Neural crest cell (in vitro differentiated cells): ENCODE measurements at places on chromosomes 1 and 21. TPM values are rescaled to one million over a fixed set of nuclear protein-coding genes. Genes with fewer than 3 reads are reported as not detected.

Gene JAM2
- 26.2 and 29.7 TPM in 2 replicates for total RNA-seq

Gene ATP13A2
- total RNA-seq, result 53.9 and 59.0 TPM in 2 replicates

Gene GJA9
- not detected in 2 replicates for total RNA-seq

Gene VWA5B1
- 0.30 and 0.44 TPM in 2 replicates for total RNA-seq

Gene SNX7
- total RNA-seq, result 17.5 TPM in 2 replicates

Gene ESRRG
- 1.5 TPM in 2 replicates for total RNA-seq

Gene KCNT2
- total RNA-seq, result 10.1 and 12.6 TPM in 2 replicates

Gene MNDA
- total RNA-seq, result not detected in 2 replicates

Gene ANKRD34A
- total RNA-seq, result 0.49 and 1.2 TPM in 2 replicates

Gene PRDM16
- total RNA-seq, result 11.7 and 13.2 TPM in 2 replicates

Gene FCRLB
- 0.40 and 0.43 TPM in 2 replicates for total RNA-seq

Gene OR2L8
- total RNA-seq, result not detected in 2 replicates

Gene ETNK2
- 12.1 and 14.5 TPM in 2 replicates for total RNA-seq

Gene LGR6
- 0.16 and 0.91 TPM in 2 replicates for total RNA-seq

DNA sequence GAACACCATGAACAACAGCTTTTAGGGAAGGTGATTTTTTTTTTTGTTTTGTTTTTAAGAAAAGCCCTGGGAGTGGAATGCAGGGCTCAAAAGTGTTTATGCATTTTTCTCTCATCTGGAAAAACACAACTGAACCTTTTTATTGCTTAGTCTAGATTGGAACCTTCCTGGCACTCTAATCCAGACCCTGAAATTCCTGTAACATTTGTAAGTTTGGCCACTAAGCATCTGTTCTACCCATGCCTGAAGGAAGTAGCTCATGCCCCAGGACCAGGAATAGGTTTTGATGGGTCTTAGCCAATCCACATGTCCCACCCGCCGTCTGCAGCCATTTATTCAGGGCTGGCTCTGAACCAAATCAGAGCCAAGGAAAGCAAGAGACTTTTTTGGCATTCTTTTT, 39.7 kb upstream of the SLC2A1 start:
- no peak for DNase-seq

GRCh38 chr1:56508523-56508983, 70.8 kb downstream of the PLPP3 start:
- DNase-seq, result no peak

DNA sequence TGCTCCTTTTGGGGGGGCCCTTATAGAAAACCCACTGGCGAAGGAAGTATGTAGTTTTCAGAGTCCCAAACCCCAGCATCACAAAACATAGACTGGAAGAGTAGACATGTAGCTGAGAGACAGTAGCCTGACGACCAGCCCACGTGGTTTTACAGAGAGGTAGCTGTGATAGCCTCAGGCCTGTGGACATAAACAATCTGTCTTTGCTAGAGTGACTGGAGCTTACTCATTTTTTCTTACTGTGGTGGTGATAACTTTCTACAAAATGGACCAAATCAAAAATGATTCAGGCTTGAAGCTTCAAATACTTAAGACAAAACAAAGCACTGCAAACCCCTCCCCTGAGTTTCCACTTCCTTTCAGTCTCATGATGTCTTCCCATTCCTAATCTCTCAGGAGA, 497.0 kb downstream of the RWDD3 start:
- DNase-seq, result no peak

- DNase-seq, result no peak
Observed at GRCh38 chr1:14138687-14139086, 438.7 kb downstream of the PRDM2 start.

DNA sequence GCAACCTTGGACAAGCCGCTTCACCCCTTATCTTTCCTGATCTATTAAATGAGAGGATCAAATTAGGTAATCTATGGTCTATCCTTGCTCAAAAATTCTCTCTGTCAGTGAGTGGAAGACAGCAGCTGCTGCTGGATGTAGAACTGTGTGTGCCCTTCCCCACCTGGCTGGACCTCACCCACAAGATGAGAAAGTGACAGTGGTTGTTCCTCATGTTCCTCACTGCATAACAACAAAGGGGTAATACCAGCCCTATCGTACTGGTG, 16.9 kb downstream of the SSR2 start:
- no peak for DNase-seq

GRCh38 chr1:203311368-203312301, 6.3 kb downstream of the BTG2 start:
- DNase-seq, result no peak

GRCh38 chr1:112011202-112011601, 21.7 kb upstream of the KCND3 start:
- no peak for DNase-seq

GRCh38 chr1:91729621-91730358, 156.2 kb downstream of the TGFBR3 start:
- no peak for DNase-seq

- no peak for DNase-seq
Observed at GRCh38 chr1:26976621-26977510, 16.6 kb upstream of the KDF1 start.

DNA sequence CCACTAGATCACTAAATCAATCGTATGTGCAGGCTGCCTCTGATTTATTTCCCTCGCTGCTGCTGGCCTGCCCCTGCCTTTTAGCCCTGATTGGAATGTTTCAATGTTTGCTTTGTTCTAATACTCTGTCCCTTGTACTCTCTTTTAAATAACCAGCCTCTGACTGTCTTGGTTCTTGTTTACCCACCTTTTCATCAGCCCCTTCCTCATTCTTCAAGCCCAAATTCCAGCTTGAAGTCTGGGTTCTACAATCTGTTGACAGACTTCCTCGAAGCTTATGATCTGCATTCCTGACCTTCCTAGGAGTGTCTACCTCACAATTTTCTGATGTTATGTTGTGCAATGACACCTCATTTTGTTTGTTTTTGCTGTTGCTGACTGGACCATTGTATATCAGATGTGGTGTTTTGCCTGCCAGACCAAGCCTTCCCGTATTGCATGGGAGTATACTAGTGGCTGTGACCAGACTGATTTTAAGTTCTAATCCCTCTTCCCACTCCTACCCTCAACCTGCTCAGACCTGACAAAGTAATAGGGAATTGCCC, 46.6 kb upstream of the APOBEC4 start:
- no peak for DNase-seq

- DNase-seq, result no peak
Observed at GRCh38 chr1:48044311-48044710, 47.1 kb upstream of the TRABD2B start.

- DNase-seq, result no peak
Observed at GRCh38 chr1:9294405-9294773, 1.7 kb downstream of the SPSB1 start.

DNA sequence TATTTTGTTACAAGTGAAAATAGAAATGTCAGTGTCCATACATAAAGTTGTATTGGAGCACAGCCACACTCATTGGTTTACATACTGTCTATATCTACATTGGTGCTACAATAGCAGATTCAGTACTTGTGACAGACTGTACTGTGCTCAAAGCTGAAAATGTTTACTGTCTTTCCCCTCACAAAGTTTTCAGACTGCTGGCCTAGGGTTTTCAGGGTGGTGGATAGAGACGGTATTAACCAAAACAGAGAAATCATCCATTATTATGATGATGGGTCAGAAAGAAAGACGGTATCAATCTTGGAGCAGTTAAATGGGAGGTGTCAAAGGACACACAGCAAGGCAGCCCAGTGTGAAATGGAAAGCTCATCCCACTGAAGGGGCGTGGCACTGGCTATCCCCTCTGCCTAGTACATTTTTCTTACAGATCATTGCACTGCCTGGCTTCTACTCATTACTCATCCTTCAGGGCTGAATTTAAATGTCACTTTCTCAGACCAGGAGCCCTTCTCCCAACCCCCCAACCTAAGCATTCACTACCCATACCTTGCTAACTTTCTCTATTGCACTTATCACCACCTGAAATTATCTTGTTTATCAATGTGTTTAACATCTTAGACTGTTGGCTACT, 10.2 kb downstream of the JAK1 start:
- no peak for DNase-seq

DNA sequence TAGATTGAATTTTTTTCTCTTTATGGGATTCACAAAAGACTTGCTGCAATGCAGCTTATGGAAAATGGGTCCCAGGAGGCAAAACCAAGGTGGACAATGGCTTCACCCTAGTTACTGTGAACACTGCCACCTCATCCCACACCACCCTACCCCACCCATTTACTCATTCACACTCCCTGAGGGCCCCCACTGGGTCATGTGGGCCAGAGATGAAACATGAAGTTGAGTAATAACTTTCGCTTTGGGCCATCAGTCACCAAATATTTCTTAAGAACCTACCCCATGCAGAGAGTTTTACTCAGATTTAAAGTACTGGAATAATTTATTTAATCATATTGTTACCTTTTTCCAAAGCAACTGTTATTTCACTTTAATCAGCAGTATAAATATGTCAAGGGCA, 191.8 kb downstream of the TPR start:
- DNase-seq, result no peak
